ENCODE measurements at places on chromosomes 12 and 14. TPM values are rescaled to one million over a fixed set of nuclear protein-coding genes. Genes with fewer than 3 reads are reported as not detected.
A peak's percentile ranks its signal among the peaks of the same experiment; 100 is the strongest.

GRCh38 chr12:27524494-27524835, 459 bp downstream of the PPFIBP1 start:
- no peak for DNase-seq
- no peaks in the 10 kb centered on the region for H3K27me3 ChIP-seq
- peak overlapping the region; percentile 90 for H3K27ac ChIP-seq

SMAGP gene
- 13.5 TPM for total RNA-seq

GRCh38 chr12:64609536-64610078, 688 bp upstream of the RASSF3 start:
- H3K36me3 ChIP-seq: no peaks in the 10 kb centered on the region
- peak overlapping the region; percentile 88 for H3K27ac ChIP-seq
- H3K4me1 ChIP-seq: peaks cover 4% of the 10 kb centered on the region
- peak overlapping the region; percentile 81 for H3K4me3 ChIP-seq
- H3K27me3 ChIP-seq: no peaks in the 10 kb centered on the region

RAN gene
- 289 TPM for total RNA-seq

- no peak overlapping the region for H3K27ac ChIP-seq
- H3K4me3 ChIP-seq: peak overlapping the region; percentile 5
- DNase-seq: no peak
Observed at GRCh38 chr12:52013626-52014310, 7.0 kb downstream of the TAMALIN start.

GRCh38 chr12:6765048-6765633, 1.0 kb upstream of the PTMS start:
- DNase-seq: no peak
- H3K36me3 ChIP-seq: no peaks in the 10 kb centered on the region
- H3K4me1 ChIP-seq: peaks cover 34% of the 10 kb centered on the region

CYP27B1 gene
- 3.9 TPM for total RNA-seq

- peak; percentile 84 for DNase-seq
- H3K36me3 ChIP-seq: no peaks in the 10 kb centered on the region
- no peaks in the 10 kb centered on the region for H3K27me3 ChIP-seq
- no peak overlapping the region for H3K4me3 ChIP-seq
- peaks cover 11% of the 10 kb centered on the region for H3K4me1 ChIP-seq
Observed at GRCh38 chr12:68406134-68406576, 74.0 kb upstream of the MDM1 start.

- peak overlapping the region; percentile 93 for H3K27ac ChIP-seq
- no peaks in the 10 kb centered on the region for H3K36me3 ChIP-seq
- peak overlapping the region; percentile 86 for H3K4me3 ChIP-seq
- no peaks in the 10 kb centered on the region for H3K27me3 ChIP-seq
Observed at GRCh38 chr14:102593061-102593824, 794 bp downstream of the RCOR1 start.

STXBP6 gene
- 4.7 TPM for total RNA-seq

MIPOL1 gene
- 31.6 TPM for total RNA-seq

DNA sequence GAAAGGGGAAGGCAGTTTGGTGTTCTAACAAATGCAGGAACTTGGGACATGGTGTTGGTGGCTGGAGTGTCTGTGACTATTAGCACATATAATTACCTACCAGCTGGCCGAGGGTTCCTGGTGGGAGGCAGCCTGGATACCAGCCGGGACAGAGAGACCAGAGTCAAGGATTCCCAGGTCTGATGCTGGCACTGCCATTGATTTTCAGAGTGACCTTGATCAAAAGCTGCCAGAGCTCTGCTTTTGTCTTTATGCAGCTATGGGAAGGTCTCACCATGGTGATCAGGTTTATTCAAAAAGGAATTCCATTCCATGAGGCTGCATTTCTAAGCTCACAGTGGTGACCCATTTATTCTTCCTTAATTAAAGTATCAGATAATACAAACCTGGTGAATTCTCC, 101.0 kb upstream of the PWP1 start:
- H3K4me1 ChIP-seq: peaks cover 7% of the 10 kb centered on the region
- no peak for DNase-seq
- H3K27me3 ChIP-seq: no peaks in the 10 kb centered on the region
- H3K36me3 ChIP-seq: no peaks in the 10 kb centered on the region
- no peak overlapping the region for H3K27ac ChIP-seq
- H3K4me3 ChIP-seq: no peak overlapping the region

P2RX7 gene
- 12.8 TPM for total RNA-seq

DNA sequence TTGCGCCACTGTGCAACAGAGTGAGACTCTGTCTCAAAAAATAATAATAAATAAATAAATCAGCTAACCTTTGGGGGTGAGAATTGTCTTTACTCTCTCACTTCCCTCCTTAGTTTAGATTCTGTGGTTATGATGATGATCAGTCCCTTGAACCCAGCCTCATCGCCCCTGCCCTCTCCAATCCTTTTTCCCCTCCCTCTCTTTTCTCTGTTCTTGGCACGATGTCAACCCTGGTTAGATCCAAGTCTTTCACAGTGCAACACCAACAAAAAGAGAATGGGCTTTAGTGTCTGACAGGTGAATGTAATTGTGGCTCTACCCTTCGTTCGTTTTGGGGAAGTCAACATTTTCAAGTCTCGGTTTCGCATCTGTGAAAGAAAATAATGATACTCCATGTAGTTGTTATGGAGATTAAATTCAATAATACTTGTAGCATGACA, 59.0 kb downstream of the NTN4 start:
- peaks cover 12% of the 10 kb centered on the region for H3K4me1 ChIP-seq
- no peak for DNase-seq
- no peak overlapping the region for H3K27ac ChIP-seq

- H3K27me3 ChIP-seq: no peaks in the 10 kb centered on the region
- no peaks in the 10 kb centered on the region for H3K36me3 ChIP-seq
- no peaks in the 10 kb centered on the region for H3K4me1 ChIP-seq
- no peak overlapping the region for H3K4me3 ChIP-seq
- H3K27ac ChIP-seq: no peak overlapping the region
Observed at GRCh38 chr12:88062474-88062873, 33.3 kb upstream of the C12orf50 start.
